ENCODE measurements at places on chromosomes 2 and 18.

GRCh38 chr2:52879561-52879960 is 888.0 kb upstream of the CHAC2 start:
- no peak for DNase-seq

- no peak for DNase-seq
Measured at GRCh38 chr2:209114588-209115240, 309.1 kb upstream of the MAP2 start.

GRCh38 chr2:144390424-144391020 is 129.4 kb downstream of the ZEB2 start:
- DNase-seq, result no peak

DNA sequence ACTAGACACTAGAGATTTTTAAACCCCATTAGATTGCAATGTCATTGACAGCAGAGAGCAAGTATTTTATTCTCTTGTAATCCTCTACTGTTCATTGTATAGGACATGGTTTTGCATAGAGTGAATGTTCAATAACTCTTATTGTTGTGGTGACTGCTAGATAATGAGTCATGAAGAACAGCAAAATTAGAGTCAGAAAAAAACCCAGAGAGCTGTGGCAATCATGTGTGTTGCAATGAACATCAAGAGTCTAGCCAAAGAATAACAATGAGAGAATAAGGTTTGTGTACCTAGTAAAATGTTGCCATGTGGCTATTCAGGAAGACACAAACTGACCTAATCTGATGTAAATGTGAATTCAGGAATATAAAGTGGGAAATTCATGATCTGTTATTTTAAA is 684.0 kb downstream of the DSC3 start:
- no peak for DNase-seq

DNA sequence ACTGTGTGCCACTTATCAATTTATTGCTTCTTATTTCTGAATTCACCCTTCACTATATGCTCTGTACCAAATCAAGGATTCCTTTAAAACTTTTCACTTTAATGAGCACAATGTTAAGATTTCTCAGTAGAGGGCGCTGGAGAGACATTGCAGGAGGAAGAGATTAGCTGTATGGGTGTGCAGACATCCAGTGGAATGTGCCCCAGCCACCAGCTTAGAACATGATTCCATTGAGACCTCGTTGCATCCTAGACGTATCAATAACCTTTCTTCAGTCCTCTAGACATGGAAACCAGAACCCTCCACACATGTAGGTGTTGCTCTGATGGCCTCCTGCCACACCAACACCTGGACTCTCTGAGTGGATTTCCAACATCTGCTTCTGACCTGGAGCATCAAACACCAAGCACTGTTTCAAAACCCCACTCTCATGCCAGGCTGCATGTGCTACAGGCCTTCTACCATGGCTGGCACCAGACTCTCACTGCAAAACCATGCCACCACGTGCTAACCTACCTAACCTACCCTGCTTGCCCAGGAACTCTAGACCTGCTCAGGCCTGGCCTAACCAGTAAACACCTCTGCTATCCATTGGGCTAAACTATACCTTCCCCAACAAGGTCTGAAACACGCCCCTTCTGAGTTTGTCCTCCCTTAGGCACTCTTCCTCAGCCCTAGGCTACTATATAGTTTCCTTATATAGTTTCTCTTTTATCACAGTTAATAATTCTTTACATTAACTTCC is 633.2 kb upstream of the PKDCC start:
- peak; percentile 24 for DNase-seq

- DNase-seq, result no peak
Measured at GRCh38 chr18:31407649-31408048, 31.1 kb downstream of the DSG4 start.

DNA sequence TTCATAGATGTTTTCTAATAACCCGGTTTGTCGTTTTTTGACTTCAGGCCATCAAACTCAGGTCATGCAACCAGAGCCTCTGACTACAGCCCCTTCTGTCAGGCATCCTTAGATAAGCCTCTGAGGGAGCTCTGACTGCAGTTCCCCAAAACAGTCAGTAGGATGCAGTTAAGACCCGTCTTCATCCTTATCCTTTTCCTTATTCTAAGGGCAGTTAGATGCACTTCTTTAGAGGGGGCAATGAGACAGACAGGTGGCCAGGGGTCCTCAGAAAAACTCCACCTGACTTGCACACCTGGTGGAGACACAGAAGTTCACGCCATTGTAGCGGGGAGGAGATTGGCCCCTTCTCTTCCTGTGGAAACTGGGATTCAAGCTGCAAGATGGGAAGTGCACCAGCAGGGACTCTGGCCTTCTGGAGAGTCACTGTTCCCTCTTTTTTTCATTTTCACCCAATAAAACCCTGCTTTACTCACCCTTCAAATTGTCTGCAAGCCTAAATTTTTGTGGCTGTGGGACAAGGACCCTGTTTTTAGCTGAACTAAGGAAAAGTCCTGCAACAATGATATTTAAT is 104.8 kb upstream of the TFPI start:
- DNase-seq, result no peak

DNA sequence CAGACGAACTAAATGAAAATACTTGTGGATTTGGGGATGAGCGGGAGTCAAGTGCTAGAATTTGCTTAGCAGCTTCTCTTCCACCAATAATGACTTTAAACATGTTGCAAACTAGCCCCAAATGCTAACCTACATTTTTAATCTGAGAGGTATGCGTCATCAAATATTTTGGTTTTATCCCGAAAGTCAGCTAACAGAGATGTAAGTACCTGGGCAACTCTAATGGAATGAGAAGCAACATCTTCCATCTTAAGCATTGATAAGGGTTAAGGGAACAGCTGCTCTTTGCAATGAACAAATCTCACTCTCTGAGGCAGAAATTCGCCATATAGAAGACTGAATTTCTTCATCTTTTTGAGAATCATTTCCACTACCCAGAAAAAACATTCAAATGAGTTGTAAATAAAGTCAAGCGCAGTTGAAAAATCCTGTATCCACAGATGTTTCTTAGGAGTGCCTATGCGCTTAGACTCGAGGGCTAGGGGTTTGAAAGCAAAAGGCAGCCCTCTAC is 926 bp upstream of the YPEL5 start:
- DNase-seq, result no peak

DNA sequence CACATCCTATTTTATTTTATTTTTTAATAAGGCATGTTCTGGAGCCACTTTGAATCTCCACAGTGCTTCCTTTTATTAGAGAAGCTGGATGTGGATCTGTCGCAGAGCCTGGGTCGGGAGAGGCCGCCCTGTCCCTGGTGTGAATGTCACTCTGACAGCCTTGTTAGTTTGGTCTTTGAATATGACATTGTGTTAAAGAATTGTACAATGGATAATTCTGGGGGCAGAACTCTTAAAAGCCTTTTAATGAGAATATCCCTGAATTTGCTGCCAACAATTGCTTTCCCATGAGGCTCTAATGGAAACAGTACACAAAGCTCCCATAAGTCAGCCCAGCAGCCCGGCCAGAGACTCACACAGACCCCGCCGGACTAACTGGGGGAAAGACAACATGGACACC is 82.4 kb downstream of the MTCL1 start:
- DNase-seq, result no peak

GRCh38 chr2:47535073-47535472 is 132.1 kb downstream of the MSH2 start:
- DNase-seq, result no peak

- no peak for DNase-seq
Measured at GRCh38 chr2:153388246-153388645, 90.3 kb downstream of the RPRM start.

GRCh38 chr2:32716598-32716997 is 88.7 kb downstream of the TTC27 start:
- DNase-seq, result no peak

GRCh38 chr18:33805592-33805991 is 227.6 kb downstream of the ASXL3 start:
- DNase-seq, result no peak

GRCh38 chr2:11722292-11723060 is 24.0 kb upstream of the LPIN1 start:
- no peak for DNase-seq

GRCh38 chr2:70954886-70955285 is 19.2 kb downstream of the ATP6V1B1 start:
- DNase-seq, result no peak

DNA sequence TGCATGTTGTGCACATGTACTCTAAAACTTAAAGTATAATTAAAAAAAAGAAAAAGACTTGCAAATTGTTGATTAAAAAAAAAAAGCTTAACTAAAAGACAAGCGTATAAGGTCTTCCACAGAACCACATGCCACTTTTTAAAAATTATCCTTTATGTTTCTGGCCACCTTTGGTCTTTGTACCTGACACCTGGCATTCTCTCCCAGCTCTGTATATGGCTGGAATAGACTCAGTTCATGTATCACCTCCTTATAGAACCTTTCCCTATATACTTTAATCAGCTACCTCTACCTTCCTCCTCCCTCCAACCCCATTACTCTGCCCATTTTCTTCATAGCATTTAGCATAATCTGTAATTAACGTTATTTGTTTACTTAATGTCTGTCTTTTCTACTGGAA is 32.6 kb downstream of the HYCC2 start:
- DNase-seq, result no peak

GRCh38 chr2:72098935-72099334 is 48.7 kb downstream of the CYP26B1 start:
- DNase-seq, result no peak

Measured in GDM1 (cell line).